Activated CD4-positive, alpha-beta T cell treated with anti-CD3 and anti-CD28 coated beads, Interleukin-2, amount 10 ng/mL, durations not matched to agents 7 days and 5 days (primary cell): ENCODE measurements at places on chromosomes 7 and 10.

- DNase-seq, result no peak
These were observed 776.4 kb downstream of the GATA3 start for GRCh38 chr10:8830876-8831275.

DNA sequence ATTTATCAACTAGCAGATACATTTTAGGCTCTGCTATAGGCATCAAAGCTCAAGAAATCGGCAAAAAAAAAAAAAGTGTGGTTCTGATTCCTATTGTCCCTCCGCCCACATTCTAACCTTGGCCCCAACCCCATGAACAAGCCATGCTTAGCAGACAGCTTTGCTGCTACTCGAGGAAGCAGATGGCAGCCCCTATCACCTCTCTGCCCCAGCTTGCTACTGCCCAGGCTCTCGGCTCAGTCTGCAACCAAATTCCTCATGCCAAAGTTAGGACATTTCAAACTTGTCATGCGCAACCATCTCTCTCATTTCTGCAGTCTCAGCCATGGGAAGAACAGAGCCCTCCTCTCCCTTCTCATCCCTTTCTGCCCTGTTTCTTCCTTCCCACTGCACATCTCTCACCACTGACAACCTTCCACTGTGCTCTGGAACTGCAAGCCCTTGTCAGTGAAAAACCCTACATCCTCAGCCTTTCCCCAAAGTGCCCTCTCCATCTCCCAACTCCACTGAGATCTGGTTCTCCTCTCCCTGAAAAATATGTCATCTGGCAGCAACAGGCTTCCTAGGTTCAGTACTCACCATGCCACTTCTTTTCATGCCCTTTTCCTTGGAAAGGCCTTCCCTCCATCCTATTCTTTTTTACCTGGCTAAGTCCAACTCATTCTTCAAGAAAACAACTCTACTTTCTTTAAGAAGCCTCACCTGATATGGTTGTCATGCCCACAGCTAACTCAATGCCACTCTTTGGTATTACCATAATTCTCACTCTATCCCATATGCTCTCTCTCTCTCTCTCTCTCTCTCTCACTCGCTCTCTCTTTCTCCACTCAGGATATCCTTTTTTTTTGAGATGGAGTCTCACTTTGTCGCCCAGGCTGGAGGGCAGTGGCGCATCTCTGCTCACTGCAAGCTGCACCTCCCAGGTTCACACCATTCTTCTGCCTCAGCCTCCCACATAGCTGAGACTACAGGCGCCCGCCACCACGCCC, 60.1 kb upstream of the FHIP2A start:
- DNase-seq, result no peak

DNA sequence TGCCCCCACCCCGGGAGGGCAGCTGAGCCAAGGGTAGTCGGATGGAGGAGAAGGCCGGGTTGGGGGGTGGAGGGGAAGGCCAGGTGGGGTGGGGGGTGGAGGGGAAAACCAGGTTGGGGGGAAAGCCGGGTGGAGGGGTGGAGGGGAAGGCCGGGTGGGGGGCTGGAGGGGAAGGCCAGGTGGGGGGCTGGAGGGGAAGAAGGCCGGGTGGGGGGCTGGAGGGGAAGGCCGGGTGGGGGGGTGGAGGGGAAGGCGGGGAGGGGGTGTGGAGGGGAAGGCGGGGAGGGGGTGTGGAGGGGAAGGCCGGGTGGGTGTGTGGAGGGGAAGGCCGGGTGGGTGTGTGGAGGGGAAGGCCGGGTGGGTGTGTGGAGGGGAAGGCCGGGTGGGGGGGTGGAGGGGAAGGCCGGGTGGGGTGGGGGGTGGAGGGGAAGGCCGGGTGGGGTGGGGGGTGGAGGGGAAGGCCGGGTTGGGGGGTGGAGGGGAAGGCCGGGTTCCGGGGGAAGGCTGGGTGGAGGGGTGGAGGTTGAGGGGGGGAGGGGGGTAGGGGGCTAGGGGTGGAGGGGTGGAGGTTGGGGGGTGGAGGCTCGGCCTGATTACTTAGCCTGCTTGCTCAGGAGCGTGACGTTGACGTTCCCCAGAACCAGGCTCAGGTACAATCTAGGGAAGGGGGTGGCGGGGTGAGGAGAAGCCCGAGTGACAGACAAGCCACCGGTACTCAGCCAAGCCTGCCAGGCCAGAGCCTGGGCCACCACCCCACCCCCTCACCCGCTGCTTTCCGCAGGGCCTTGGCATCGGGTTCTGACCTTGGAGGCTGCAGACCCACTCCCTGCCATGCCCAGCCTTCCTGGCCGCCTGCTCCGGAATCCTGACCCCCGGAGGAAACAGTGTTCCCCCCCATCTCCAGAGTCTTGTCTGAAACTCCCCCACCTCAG, 5.6 kb downstream of the TMEM120A start:
- DNase-seq, result no peak

- DNase-seq, result no peak
These were observed 223.0 kb downstream of the CELF2 start for GRCh38 chr10:11240641-11241040.

- no peak for DNase-seq
These were observed 631 bp upstream of the PRKRIP1 start for GRCh38 chr7:102395592-102395872.

- DNase-seq, result no peak
These were observed 6.1 kb downstream of the PNLIPRP2 start for GRCh38 chr10:116626815-116627214.
